HCT116 (cell line): ENCODE measurements at places on chromosomes 11 and 22. TPM values are rescaled to one million over a fixed set of nuclear protein-coding genes. Genes with fewer than 3 reads are reported as not detected.

- no peaks in the 10 kb centered on the region for H3K27me3 ChIP-seq
- H3K27ac ChIP-seq: no peak overlapping the region
Observed at GRCh38 chr11:69468221-69468620, 13.2 kb upstream of the LINC01488 start.

GRCh38 chr11:132674151-132674550, 858.1 kb downstream of the OPCML start:
- no peak overlapping the region for H3K27ac ChIP-seq
- no peak overlapping the region for H3K4me3 ChIP-seq
- no peaks in the 10 kb centered on the region for H3K27me3 ChIP-seq
- H3K36me3 ChIP-seq: no peaks in the 10 kb centered on the region

WNT7B gene
- total RNA-seq: 10.5 TPM

KCNQ1 gene
- total RNA-seq: 10.7 TPM

DNA sequence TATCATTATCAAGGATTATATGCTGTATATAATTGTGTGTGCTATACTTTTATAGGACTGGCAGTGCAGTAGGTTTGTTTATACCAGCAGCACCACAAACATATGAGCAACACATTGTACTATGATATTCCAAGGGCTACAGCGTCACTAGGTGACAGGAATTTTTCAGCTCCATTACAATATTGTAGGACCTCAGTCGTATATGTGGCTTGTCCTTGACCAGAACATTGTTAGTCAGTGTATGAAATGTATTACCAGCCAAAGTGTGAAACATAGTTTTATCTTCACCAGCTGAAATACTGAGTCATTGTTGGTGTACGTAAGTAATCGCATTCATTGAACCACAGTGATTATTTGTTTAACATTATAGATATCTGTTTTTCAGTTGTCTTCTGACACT, 20.4 kb downstream of the JHY start:
- DNase-seq: no peak
- H3K27ac ChIP-seq: no peak overlapping the region
- H3K27me3 ChIP-seq: no peaks in the 10 kb centered on the region
- no peaks in the 10 kb centered on the region for H3K36me3 ChIP-seq
- peaks cover 2% of the 10 kb centered on the region; the same call in 1 of the 2 replicates for H3K4me1 ChIP-seq

MFRP gene
- total RNA-seq: not detected

GRCh38 chr11:8354622-8355415, 91.1 kb upstream of the LMO1 start:
- H3K27ac ChIP-seq: no peak overlapping the region
- no peaks in the 10 kb centered on the region for H3K4me1 ChIP-seq
- H3K27me3 ChIP-seq: no peaks in the 10 kb centered on the region
- no peak for DNase-seq
- no peak overlapping the region for H3K4me3 ChIP-seq
- no peaks in the 10 kb centered on the region for H3K36me3 ChIP-seq

DNA sequence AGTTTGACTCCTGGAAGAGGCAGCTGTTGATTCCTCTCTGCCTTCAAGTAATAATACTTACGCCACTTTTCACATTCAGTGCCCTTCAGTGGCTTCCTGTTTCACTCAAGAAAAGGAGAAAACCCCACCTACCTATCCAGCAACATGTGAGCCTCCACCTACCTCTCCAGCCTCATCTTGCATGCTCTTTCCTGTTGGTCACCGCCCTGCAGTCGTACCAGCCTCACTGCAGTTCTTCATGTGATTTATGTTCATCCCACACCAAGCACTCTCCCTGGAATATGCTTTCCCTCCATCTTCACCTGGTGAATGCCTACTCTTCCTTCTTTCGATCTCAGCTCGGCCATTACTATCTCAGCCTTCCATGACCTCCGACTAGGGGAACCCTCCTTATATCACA, 21.8 kb upstream of the YWHAH start:
- no peak for DNase-seq
- 0 out of 2 replicates have a peak, but pooled peaks cover under 1% of the 10 kb centered on the region for H3K27me3 ChIP-seq
- H3K4me1 ChIP-seq: peaks cover 3% of the 10 kb centered on the region; the same call in 1 of the 2 replicates

GRCh38 chr22:30810105-30810504, 115.4 kb downstream of the OSBP2 start:
- DNase-seq: no peak
- no peaks in the 10 kb centered on the region for H3K36me3 ChIP-seq
- H3K27me3 ChIP-seq: no peaks in the 10 kb centered on the region
- H3K4me3 ChIP-seq: no peak overlapping the region
- no peak overlapping the region for H3K27ac ChIP-seq
- peaks cover 16% of the 10 kb centered on the region for H3K4me1 ChIP-seq
